ENCODE measurements at places on chromosomes 11 and 22.
A peak's percentile ranks its signal among the peaks of the same experiment; 100 is the strongest.

DNA sequence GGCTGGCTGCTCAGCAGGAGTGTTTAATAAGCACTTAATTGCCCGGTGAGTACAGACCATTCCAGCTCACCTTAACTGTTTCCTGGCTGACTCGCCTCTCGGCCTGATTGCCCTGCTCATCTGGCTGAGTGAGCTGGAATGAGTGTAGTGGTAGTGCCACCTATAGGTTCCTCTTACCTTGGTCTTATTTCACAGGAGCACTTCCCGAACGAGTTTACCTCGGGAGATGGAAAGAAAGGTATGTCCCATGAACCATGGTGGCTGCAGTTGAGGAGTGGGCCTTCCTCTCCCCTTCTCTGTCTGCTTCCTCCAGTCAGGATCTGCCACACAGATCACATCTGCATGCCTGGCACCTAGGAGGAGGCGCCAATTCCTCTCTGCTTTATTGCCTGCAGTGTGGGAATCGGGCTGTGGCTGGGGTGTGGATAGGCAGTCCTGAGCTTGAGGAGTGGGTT, 26.7 kb downstream of the UPB1 start:
- DNase-seq = peak; percentile 18

GRCh38 chr22:17119481-17120202, 1.5 kb downstream of the TMEM121B start:
- DNase-seq = no peak

DNA sequence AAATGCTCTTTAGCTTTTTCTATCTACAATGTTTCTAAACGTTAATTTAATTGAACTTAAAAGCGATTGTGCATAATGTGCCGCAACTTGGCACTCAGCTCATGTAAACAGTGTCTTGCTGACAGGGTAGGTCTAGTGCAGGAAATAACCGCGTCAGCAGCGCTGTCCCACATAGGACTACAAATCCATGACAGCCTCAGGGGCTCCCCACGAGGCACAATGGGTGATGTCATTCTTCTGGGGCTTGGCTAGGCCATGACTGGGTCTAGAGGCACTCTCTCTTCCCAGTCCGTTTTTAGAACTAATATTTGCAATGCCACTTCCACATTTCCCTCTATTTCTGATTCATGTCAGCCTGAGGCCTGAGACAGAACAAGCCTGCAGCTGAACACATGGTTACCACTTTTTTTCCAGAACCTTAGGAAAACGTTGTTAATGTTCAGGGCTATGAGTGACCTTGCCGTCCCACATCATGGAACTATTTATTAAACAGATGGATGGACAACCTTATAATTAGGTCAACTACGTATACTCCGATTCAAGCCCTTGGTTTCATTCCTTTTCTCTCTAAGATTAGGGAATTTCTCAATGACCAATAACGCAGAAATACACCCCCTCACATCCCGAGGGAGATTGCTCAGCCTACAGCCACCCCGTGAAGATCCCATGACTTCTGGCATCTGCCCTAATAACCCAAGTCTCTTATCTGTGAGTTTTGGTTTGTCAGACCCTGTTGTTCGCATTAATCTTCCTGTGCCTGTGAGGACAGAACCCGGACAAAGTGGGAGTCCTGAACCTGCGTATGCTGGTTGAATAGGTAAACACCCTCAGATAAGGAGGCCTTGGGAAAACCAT, 19.4 kb upstream of the SNX32 start:
- no peak for DNase-seq

DNA sequence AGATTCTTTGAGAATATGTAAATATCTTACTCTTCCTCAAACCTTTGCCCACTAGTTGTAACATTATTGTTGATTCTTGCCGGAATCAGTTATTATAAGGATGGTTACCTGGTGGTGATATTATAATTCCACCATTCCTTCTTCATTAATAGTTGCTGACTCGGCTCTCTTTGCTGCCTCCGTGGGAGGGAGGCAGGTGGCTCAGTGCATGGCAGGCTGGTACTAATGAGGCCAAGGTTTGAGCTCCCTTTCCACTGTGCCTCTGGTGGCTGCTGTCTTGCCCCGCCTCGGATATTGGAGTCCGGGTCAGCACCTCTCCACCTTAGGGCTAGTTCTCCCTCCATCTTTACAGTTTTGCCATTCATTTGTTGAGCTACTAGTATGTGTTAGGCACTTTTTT, 12.7 kb downstream of the CD6 start:
- no peak for DNase-seq

DNA sequence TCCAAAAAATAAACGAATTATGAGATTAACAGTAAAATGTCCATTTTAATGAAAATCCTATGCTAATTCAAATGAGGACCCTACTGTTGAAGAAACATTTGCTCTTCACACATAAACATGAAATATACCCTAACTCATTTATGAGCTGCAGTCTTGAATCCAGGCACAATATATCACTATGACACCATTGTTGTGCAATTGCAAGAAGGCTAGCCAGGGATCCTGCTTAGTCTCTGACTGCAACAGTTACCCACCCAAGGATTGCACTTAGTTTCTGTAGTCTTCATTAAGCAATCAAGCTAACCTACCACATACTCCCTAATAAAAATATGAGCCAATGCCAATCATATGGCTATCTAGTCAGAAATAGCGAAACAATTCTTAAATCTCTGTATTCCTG, 981.0 kb upstream of the FAT3 start:
- no peak for DNase-seq

DNA sequence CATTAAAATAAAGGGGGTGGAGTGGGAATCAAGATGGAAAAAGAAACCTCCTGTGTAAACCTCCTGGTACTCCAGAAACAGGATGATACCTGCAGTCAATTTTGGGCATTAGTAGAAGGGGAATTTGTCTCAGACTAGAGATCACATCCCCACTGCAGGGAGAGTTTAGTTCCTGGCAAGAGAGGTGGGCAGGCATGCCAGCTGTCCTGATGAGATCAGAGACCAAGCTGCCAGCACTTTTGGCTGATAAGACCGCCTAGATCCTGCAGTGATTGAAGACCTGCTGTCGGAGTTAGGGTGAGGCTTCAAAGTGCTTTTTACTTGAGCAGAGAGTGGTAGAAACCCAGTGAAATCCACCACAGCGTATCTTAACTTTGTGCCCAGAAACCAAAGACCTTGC, 29.7 kb upstream of the NELL1 start:
- no peak for DNase-seq

- DNase-seq = peak; percentile 51
Observed at GRCh38 chr22:23581260-23581650, 1.2 kb upstream of the IGLL1 start.

DNA sequence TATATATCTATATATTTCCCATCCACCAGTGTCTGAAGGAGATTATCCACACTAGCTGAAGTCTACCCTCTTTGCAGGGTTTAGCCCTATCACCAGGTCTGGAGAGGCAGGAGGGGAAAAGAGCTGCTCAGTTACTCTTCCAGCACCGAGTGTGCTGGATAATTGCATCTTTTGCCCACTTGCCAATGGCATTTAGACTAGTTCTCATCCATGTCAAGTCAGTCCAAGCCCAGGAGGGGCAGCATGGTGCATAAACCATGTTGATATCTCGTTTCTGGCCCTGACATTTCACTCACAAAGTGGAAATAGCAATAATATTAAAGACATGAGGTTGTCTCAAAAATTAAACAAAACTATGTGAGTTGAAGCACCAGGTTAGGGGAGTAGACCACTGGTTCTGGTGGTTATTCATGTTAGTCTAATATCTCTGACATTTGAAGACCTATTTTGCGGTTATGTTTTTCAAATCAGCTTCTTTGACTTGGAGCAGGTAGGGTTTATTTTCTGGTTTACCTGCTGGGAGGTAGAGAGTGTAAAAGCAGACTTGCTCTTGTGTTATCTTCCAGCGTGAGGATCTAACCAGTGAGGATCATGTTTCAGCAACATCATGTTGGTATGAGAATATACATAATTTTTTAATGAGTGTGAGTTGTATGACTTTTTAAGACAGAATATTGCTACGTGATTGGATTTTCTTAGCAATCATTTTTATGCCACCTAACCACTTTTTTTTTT, 273.2 kb upstream of the KIRREL3 start:
- DNase-seq = no peak

DNA sequence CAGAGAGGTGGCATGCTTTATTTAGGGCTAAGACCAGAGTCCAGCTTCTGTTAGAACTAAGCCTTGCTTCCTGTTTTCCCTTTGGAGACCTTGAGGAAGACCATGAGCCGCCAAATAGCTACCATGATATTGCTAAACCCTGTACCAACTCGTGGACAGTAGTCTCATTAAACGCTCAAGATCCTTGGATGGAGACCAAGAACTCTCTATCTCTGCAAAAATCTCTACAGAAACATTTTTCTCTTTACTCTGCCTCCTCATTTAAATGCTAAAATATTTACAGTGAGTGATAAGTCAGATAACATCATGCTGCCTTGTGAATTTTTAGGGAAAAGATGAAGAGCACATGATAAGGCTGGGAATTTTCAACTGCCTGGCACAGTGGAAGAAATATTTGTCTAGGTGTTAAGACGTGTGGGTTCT, 197.8 kb downstream of the MAML2 start:
- DNase-seq = no peak

DNA sequence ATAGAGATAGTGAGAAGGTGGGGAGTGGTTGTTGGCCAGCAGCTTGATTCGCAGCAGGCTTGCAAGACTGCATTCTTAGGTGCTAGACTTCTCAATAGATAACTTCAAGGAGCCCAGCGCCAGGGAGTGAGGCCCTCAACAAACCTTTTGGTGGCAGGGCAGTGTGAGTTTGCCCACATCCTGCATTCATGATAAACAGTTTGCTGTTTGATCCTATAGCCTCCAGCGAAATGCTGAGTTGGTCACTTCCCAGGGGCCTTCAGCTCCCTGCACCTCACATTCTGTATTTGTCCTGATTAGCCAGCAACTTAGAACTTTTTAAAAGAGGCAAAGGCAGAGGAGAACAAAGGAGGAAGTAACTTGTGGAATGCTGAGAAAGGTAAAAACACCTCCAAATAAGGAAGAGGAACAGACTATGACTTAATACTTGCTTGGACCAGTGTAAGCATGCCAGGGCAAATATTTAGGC, 25.1 kb downstream of the OR10A6 start:
- DNase-seq = no peak

DNA sequence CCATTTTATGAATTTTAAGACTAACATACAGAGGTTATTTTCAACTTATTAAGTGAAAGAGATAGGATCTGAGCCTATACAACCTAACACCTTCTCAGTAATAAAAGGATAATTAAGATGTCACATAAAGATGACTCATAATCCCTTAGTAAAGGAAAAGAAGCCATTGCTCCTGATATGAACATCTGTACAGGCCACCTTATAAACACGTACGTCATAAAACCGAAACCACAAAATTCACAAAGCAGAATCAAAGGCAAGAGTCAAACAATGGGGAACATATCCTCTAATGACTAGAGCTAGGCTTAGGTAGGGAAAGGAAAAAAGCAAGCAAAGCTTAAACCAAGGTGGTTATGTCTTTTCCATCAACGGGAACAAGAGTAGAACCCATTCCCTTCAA, 103.5 kb downstream of the KCNA4 start:
- no peak for DNase-seq

GRCh38 chr11:123549926-123550917, 104.2 kb downstream of the SCN3B start:
- no peak for DNase-seq

DNA sequence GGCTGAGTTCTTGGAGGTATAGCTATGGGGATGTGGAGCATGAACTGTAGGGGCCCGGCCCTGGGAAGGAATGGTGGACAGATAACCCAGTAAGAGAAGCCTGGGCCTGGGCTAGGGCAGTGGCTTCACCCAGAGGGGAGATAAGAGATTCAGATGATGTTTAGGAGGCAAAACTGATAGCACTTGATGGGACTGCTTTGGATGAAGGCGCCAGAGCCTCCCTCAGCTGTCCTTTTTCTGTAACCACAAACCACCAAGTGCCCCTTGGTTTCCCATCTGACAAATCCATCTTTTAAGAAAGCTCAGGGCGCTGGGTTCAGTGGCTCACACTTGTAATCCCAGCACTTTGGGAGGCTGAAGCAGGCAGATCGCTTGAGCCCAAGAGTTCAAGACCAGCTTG, 23.4 kb downstream of the RELT start:
- DNase-seq = no peak

Measured in GDM1 (cell line).